ENCODE measurements at places on chromosomes 5 and 9. TPM values are rescaled to one million over a fixed set of nuclear protein-coding genes. Genes with fewer than 3 reads are reported as not detected.

ADRB2 gene
- polyA plus RNA-seq: 0.64 TPM

C5orf47 gene
- not detected for polyA plus RNA-seq

SLC6A7 gene
- polyA plus RNA-seq: not detected

GLE1 gene
- 22.0 TPM for polyA plus RNA-seq

FAT2 gene
- polyA plus RNA-seq: not detected

GARIN3 gene
- polyA plus RNA-seq: not detected

FLT4 gene
- polyA plus RNA-seq: 0.09 TPM

PCDH12 gene
- polyA plus RNA-seq: not detected

TRIM41 gene
- polyA plus RNA-seq: 15.9 TPM

HACD4 gene
- 8.6 TPM for polyA plus RNA-seq

- no peak for DNase-seq
These were observed 631.7 kb upstream of the CDH6 start for GRCh38 chr5:30561771-30562170.

DNA sequence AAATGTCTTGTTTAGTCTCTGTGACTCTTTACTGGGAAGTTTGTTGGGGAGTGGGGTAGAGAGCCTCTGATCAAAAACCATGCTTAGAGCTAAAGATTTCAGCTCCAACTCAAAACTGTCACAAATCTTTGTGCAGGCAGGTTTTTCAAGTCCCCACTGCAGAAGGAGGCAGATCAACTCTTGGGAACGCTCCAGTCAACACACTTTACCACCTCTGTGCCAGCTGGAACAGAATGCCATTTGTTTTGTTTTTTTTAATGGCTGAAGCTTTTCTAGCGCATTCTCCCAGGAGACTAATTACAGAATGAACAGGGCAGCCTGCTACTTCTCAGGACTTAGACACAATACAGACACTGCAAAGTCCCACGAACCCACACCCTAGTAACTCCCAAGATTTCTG, 17.9 kb upstream of the LHX6 start:
- no peak for DNase-seq

- DNase-seq: no peak
These were observed 90.2 kb upstream of the SLC24A2 start for GRCh38 chr9:19879062-19879461.

DNA sequence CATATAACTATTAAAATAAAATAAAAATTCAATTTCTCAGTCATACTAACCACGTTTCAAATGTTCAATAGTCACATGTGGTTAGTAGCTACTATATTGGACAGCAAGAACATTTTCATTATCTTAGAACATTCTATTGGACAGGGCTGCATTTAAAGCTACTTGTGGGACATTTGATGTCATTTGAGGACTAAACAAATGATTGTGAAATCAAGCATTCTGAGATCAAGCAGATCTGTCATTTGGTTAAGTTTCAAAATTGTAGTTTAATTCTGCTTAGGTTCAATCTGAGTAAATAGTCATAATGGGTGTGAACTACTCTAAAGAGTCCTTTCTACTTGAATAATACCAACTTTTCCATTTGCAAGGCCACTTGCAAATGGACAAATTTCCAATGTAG, 226.9 kb upstream of the C9orf72 start:
- no peak for DNase-seq

- no peak for DNase-seq
These were observed 24.8 kb downstream of the GKAP1 start for GRCh38 chr9:83792746-83793145.

DNA sequence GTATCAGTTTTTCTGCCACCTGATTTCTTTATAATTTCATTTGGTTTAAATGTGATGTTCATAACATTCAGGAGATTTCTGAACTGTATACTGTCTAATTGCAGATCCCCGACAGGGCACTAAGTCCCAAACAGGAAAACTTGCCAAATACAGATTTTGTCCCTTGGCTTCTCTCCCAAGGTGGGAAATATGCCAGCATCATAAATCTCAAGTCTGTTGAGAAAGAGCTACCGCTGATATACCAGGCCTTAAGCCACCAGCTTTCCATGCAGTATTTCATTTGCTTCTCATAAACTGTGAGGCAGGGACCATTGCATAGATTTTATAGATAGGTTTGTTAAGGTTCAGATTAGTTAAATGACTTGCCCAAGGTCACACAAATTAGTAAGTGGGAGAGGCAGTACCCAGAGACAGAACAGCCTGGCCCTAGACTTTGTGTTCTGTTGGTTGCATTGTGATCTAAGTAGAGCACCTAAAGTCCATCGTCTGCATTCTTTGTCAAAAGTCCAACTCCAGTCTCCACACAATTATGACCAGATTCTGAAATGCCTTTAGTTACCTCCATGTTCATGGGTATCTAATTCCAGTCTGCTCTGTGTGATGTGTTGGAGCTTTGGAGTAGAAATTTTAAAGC, 16.2 kb downstream of the GPR21 start:
- DNase-seq: no peak

DNA sequence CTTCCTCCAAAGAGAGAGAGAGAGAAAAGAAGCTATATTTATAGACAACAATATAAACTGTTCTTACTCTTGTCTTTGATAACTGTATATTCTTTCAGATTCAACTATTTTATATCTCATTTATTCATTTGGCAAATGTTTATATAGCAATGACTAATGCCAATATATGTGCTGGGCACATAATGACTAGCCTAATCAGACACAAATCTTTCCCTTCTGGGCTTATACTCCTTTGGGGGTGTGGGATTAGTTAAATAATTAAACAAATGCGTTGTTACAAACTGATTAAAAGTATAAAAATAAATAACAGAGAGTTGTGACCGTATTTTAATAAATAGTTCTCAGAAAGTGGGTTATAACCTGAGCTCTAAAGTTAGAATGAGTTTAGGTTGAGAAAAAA, 4.0 kb downstream of the SPINK14 start:
- DNase-seq: no peak

GRCh38 chr5:174335682-174336364, 290.3 kb downstream of the NSG2 start:
- no peak for DNase-seq

GRCh38 chr5:74130155-74130897, 504.3 kb downstream of the ARHGEF28 start:
- no peak for DNase-seq

DNA sequence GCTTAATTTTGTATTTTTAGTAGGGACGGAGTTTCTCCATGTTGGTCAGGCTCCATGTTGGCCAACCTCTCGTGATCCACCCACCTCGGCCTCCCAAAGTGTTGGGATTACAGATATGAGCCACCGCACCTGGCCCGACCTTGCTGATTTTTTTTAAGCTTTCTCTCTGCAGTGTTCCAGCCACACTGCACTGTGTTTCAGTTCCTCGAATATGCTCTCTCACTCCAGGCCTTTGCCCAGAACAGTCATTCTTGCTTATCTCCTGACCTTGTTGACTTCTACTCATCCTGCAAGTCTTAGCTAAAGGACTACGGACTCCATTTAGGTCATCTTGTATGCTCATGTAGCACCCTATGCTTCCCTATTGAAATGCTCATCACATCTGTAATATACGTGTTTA, 3.3 kb downstream of the SNAPC3 start:
- DNase-seq: no peak

GRCh38 chr5:157286761-157287211, 20.9 kb downstream of the CYFIP2 start:
- no peak for DNase-seq

GRCh38 chr5:141355641-141356040, 820 bp downstream of the PCDHGA4 start:
- DNase-seq: no peak

DNA sequence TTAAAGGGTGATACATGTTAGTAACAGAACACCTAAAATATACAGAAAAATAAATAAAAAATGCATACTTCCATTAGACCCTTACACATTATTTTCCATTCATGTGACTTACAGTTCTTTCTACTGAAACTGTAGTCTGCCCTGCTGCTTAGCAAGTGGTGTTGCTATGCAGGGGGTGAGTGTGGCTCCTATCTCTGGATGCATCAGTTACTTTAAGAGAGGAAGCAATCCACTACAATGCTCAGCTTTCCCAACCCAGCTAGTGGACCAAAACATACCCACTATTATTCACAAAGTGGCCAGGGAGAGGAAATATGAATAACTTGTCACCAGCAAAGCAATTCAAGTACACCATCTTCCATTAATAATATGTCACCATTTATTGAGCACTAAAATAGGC, 121.8 kb downstream of the DOCK2 start:
- no peak for DNase-seq

DNA sequence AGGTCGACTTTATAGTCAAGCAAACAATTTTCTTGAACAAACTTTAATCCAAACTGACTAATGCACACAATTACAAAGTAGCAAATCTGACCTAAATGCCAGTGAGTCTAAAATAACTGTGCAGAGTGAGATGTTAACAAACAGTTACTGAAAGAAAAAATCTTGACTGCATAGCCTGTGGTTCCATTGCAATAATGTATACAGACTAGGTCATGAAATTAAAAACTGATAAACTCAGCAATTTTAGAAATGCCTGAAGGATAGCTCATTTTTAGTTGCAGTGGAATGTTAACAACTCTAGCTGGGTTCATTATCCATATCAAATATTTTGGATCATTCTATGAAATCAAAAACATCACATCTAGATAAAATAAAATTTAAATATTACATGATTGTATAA, 73.4 kb upstream of the CDH12 start:
- DNase-seq: no peak

- DNase-seq: no peak
These were observed 4.2 kb downstream of the CTXN3 start for GRCh38 chr5:127652952-127653611.

GRCh38 chr9:110731437-110732028, 62.9 kb downstream of the MUSK start:
- DNase-seq: no peak

DNA sequence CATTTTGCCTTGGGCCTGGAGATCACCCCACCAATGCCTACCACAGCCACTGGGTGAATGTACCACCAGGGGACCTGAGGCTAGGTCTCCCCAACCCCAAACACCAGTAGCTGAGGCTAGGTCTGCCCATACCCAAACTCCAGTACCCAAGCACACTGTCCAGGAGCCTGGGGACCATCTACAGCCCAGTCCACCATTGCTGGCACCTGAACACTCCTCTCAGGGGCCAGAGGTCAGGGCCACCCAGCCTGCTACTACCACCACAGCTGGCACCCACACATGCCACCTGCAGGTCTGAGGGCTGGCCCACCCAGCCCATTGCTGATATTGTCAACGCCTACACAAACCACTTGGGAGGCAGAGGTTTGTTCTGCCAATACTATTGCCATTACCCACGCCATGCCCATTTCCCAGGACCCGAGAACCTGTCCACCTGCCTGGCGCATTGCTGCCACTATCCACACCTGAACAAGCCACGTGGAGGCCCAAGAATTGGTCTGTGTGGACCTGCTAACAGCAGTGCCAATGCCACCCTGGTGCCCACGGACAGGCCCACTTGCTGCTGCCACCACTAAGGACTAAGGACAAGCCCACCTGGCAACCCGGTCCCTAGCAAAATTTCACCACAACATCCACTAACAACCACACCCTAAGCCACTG, 59.2 kb downstream of the ZDHHC21 start:
- DNase-seq: no peak

DNA sequence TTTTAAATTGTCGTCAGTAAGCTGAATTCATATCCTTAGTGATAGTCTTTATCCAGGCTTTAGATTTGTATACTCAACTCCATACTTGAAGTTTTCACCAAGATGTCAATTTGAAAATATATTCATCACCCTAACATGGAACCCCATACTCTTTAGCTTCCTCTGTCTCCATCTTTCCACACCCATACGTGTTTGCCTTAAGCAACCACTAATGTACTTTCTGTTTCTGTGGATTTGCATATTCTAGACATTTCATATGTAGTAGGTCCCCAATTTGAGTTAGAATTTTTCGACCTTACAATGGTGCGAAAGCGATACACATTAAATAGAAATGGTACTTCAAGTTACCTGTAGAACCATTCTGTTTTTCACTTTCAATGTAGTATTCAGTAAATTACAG, 65.2 kb downstream of the NSD1 start:
- no peak for DNase-seq

DNA sequence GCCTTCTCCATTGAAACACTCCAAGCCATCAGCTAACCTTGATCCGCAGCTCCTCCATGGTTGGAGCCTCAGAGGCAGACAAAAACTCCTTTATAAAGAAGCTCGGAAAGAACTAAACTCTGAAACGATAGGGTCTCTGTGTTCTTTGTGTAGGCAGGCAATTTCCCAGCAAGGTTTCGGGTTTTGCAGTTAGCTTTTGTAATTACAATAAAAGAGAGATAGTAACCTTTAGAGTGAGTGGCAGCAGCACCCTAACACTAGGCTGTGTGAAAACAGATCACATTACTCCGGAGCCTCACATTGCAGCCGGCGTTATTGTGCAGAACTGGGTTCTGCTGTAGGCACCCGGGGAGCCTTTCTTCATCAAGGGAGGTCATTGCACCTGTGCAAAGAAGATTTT, 115.8 kb upstream of the MAP3K1 start:
- DNase-seq: no peak

GRCh38 chr5:93512799-93513198, 68.2 kb downstream of the NR2F1-AS1 start:
- DNase-seq: peak; percentile 51

DNA sequence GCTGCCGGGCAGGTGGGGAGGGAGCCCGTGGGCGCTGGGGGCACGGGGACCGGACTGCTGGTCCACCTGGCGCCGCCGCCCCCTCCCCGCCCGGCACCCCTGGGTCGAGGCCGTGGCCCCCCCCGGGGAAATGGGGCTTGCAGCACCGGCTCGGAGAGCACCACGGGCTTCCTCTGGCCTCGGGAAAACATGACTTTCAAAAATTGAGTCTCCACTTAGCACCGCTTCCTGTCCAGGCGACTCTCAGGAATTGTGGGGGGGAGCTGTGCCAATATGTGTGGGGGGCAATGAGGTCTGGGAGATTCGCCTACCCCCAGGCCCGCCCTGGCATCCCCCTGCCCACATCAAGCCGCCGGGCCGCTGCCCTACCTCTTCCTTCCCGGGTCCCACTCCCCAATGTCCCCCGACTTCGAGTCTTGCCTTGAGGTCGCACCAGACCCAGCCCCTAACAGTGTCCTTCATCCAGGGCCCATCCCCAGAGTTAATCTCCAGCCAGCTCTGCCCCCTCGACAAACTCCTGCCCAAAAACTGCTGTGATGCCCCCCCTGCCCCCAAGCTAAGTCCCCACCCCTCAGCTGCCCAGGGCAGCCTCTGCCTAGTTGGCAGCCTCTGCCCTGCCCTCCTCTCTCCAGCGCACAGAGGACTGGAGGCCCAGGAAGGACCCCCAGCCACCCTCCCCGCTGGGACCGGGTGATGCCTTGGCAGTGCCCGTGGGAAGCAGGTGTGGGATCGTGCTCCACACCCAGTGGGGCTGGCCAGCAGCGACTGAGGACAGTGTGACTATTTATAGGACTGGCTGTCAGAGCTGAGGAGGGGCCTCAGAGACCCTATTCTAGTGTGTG, 3.9 kb downstream of the EGFL7 start:
- no peak for DNase-seq

- DNase-seq: no peak
These were observed 39.6 kb upstream of the CLPTM1L start for GRCh38 chr5:1384521-1384920.

GRCh38 chr9:92245005-92245797, 48.3 kb downstream of the IARS1 start:
- DNase-seq: peak; percentile 42

GRCh38 chr5:94658272-94658671, 39.8 kb downstream of the SLF1 start:
- DNase-seq: no peak

- no peak for DNase-seq
These were observed 16.7 kb downstream of the ERAP1 start for GRCh38 chr5:96790961-96791504.

GRCh38 chr5:2007878-2008501, 125.3 kb upstream of the IRX4 start:
- no peak for DNase-seq

GRCh38 chr5:113299591-113299990, 135.2 kb downstream of the TSSK1B start:
- DNase-seq: no peak

Data from BJ (cell line).